EH (cell line): ENCODE measurements at places on chromosomes 11 and 22.

- no peak for DNase-seq
Observed at GRCh38 chr11:19350160-19350559, 109.4 kb upstream of the E2F8 start.

- no peak for DNase-seq
Observed at GRCh38 chr11:134476435-134477021, 64.5 kb upstream of the B3GAT1 start.

DNA sequence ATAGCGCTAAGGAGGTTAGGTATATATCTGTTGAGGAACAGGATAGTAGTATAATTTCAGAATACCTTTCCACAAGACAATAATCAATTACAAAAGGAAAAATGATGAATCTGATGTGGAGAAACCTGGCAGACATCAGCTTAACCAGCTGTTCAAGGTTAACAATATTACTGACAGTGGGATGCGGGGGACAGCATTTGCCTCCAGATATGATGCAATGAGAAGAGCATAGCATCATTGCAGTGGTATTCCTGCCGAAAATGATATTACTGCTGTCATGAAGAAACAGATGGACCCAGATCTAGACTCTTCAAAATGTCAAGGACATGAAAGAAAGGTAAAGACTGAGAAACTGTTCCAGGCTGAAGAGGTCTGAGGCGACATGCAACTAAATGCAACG, 49.7 kb downstream of the RBFOX2 start:
- DNase-seq: no peak

DNA sequence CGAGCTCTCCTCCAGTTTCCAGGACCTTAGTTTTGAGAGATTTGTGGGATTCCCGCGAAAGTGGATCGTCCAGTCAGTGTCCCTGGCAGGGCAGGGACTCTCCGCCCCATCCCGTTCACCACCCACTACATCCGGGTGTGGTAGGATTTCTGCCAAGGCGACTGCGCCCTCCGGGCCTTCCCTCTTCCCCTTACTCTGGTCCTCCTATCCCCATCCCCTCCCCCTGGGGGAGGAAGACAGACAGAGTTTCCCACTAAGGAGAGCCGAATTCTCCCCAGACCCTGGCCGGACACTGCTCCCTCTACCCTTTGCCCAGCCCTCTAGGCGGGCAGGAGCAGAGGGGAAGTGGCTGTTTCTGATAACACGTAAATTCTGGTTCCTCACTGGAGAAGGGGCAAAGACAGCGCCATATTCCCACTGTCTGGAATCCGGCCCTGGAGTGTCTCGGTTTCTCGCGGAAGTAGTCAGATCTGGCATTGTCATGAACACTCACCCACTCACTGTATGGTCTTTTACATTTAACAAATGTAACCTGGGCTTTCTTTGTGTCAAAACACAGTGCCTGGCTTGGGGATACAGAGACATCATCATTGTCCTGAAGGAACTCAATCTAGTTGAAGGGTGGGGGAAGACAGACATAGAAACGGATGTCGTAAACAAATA, 1.1 kb upstream of the NECTIN1 start:
- DNase-seq: peak; percentile 86

- no peak for DNase-seq
Observed at GRCh38 chr11:99325847-99326246, 305.1 kb downstream of the CNTN5 start.

DNA sequence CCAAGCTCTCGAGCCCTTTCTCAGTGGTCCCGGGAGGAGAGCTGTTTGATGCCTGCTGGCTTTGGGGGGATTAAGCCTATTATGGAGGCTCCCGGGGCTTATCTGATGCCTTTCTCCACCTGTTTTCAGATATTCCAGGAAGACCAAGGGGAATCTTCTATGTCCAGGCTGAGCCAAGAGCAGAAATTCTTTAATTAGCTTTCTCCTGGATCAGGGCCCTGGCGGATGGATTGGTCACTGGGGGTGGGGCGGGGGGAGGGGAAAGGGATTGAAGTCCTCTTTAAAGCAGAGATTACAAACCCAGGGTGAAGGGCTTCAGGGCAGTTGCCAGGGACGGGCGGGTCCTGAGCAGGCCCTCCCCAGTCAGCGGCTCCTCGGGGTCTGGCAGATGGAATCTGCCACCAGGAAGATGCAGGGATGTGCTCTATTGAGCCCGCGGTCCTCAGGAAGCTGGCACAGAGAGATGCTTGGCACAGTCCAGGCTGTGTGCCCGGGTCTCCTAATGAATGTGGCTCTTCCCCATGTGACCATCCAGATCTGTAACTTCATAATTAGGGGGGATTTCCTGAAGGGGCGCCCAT, 33.6 kb downstream of the MACROD1 start:
- no peak for DNase-seq

GRCh38 chr22:36395915-36396314, 8.1 kb upstream of the MYH9 start:
- DNase-seq: peak; percentile 75

DNA sequence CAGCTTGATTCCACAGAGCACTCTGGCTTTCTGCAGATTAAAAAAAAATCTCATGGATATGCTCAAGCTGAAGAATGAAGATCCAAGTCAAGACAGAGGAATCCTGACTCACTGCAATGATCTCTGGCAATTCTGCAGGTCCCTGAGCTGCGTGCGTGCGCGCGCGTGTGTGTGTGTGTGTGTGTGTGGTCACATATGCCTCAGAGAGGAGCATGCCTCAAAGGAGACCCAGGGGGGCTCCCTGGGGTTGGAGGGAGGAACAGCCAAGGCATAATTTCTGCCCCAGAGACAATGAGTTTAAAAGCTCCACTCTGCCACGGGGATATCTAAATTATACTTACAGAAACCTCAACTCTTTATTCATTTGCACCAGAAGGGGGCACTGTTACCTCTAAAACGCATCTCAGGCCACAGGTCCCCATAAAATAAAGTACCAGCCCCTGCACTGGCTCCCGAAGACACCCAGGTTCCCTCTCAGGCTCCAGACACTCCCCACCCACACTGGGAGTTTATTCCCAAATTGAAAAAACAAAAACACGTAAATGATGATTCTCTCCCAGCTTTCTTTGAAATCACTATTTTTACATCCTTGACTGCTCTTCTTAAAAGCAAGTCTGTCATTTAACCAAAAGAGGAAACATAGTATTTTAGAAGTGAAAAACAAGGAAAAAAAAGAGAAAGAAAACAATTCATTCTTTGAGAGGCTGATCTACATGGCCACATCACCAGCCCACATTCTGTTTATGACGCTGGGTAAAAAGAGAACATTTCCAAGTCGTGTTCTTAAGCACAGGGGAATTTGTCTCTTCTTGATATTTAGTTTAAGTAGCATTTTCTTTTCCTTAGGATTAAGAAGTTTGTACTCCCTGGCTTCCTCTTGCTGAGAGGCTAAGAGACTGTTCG, 401.0 kb downstream of the LARGE1 start:
- peak; percentile 53 for DNase-seq

GRCh38 chr11:128776424-128777284, 82.8 kb downstream of the FLI1 start:
- peak; percentile 15 for DNase-seq

DNA sequence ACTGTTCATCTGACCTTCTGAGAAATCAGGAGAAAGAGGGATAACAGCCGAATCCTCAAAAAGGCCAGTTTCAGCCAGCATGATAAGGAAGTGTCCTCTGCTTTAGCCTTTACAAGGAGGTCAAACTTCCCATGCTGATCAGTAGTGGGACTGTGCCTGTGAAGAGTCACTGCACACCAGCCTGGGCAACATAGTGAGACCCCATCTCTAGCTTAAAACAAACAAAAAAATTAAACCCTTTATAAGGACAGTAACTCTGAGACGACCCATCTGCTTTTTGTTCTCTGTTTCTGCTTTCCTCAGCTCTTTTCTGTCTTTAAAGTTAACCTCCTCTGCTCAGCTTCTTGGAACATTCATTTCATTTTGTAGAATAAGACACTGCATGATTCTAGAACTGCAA, 49.7 kb downstream of the SCGB1A1 start:
- DNase-seq: no peak

GRCh38 chr11:76115555-76115954, 90.7 kb downstream of the WNT11 start:
- DNase-seq: no peak

DNA sequence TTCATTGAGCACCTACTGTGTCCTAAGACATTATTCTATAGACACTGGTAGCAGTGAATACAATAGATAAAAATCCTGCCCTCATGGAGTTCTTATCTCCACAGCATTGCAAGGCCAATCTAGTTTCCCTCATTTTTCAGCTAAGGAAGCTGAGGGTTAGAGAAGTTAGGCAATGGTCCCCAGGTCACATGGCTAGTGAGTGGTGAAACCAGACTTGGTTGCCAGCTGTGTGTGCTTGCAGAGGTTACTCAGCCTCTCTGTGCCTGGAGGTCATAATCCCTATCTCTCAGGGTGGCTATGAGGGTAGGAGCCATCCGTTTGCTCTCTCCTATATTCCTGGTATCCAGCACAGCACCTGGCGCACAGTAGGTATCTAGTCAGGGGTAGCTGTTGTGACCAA, 147.7 kb upstream of the SEZ6L start:
- no peak for DNase-seq

GRCh38 chr11:60280412-60280811, at the start of gene MS4A4A:
Gene MS4A4A (plus strand): TSS chr11:60280666. CDS start chr11:60280676, 10 bp downstream.
- DNase-seq: no peak

DNA sequence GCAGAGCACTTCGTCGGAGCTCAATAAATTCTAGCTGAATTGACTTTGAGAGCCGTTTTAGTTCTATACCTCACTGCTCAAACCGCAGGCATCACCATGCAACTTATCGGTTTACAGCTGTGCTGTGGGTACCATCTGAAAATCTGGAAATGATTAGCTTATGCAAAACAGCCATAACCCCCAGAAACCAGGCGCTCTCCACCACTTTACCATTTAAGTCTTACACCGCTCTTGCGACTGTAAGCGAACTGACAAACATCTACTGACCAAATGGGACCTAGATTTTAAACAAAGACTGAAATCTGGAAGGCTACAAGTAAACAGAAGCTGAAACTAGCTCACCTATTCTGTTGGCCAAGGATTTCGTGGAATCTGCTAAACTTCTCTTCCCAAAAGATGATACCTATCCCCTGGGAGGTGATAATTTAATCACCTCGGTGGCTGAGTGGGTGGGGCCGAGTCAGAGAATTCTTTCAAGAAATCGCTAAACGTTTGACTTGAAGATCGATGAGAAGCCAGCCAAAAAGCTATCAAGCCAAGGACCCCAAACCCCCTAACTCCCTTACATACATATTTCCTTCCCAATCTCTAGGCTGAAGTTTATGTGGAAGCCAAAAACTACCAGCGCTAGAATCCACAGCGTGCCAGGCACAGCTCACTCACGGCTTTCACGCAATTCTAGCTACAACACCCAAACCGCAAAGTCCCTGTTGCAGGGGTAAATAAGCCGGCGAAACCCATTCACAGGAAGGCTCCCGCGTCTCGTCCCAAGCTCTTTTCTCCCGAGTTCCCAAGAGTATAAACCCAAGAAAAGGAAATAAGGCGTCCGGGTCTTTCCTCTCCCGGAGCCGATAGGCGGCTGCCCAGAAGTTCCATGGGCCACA, 644 bp downstream of the SPTY2D1 start:
- DNase-seq: peak; percentile 58

DNA sequence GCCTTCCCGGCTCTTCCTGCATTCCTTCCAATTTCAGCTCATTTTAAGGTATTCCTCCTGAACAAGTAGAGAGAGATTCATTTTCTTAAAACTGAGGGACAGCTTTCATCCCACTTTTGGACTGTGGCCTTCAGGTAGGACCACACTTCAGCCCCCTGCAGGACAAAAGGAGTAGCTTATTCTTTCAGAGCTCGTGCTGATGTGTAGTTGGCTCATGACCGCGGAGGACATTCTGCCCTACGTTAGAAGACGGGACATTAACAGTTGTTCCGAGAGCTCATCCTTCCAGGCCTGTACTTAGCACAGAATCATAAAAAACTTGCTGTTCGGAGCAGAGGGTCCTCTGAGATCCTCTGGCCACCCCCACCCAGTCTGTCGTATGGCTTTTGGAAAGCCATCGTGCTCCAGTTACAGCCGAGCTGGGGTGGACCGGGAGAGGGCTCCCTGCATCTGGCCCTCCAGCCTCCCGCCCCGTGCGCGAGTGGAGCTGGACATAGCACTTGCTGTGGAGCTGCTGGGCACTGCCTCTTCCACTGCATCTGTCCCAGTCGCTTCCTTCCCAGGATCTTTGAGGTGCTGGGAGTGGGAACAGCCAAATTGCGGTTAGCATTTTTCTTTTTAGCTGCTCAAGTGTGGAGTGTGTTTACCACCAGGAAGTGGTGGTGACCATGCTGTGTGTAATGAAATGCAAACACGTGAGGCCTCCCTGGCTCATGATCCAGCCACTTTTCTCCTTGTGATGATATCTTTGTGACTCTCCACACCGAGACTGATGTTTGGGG, 250.3 kb downstream of the TBC1D22A start:
- DNase-seq: peak; percentile 80

GRCh38 chr11:60919956-60920355, 4.3 kb upstream of the TMEM132A start:
- DNase-seq: peak; percentile 42

DNA sequence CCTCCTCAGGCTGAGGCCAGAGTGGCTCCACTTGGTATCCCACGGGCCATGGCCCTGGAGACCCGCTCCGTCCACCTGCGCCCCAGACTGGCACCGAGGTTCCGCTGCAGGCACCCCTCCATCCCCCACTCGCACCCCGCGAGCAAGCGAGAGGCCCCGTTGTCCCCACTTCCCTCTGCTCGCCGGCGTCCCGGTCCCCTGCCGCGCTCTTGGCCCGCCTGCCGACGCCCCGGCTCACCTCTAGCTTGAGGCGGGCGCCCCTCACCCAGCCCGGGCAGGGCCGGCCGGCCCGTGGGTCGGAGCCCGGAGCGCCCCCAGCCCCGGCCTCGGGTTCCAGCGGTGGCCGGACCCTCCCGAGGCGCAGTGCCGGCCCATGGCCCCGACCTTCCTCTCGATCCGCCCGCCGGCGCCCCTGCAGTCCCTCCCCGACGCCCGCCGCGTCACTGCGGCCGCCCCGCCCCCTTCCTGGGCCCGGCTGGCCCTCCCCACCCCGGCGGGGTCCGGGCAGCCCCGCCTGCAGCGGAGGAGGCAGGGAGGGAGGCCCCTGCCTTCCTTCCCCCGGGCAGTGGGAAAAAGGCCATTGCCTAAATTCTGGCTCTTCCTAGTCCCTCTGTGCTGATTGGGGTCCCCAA, at the start of gene PITPNM1:
Gene PITPNM1 (minus strand): TSS at position 414 of the 632 bp plus-strand sequence. CDS start 1,183 bp downstream, outside the sequence.
- DNase-seq: peak; percentile 69

DNA sequence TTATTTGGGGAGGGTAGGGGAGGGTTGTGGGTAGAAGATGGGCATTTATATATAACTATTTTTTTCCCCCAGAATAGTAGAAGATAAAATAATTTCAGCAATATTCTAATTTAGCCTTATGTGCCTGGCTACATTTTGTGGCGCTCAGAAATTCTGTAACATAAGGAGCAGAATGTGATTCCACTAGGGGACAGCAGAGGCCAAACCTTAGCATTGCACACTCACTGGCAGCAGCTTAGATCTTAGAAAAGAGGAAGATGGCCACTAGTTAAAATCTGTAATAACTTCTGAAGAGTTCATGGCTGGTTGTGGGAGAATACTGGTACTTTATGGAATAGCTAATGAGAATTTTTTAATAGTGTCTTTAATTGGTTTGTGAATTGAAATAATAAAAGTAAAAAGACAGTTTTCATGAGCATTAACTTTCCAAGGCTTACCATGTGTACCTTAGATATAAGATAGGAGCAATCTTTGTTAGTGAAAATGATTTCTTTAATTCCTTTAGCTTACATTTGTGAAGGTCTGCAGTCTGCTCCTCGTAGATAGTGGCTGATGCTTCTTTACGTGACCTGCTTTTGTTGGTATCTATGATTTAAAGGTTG, 33.1 kb downstream of the DDX10 start:
- DNase-seq: peak; percentile 77

- DNase-seq: no peak
Observed at GRCh38 chr22:49203859-49204598, 623.6 kb downstream of the BRD1 start.
